Gastrocnemius medialis (tissue), 4 donors: ENCODE measurements at places on chromosomes 6 and 20. TPM values are rescaled to one million over a fixed set of nuclear protein-coding genes. Genes with fewer than 3 reads are reported as not detected.

The BTBD9 gene
- 5.5 TPM for total RNA-seq

The PNRC1 gene
- 363 TPM for total RNA-seq

The FLOT1 gene
- 113 TPM for total RNA-seq

The TBC1D20 gene
- 34.4 TPM for total RNA-seq

The USP49 gene
- 1.1 TPM for total RNA-seq

DNA sequence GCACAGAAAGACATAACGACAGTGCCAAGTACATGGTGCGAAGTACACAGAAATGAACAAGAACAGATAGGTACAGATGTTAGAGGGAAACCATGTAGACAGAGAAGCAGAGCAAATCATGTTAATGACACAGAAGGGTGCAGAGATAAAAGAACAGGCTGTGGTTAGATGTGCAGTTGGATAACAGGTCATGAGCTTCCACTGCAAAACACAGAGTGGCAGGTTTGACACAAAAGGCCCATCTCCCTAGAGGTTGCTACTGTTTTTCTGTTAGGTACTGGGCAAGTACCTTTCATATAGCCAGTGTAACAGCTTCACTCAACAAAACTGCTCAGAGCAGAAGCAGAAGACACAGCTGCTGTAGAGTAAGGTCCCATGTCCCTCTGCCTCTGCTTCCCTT, 84.6 kb downstream of the AK9 start:
- H3K27me3 ChIP-seq = no peaks in the 10 kb centered on the region
- no peak overlapping the region for H3K27ac ChIP-seq
- peaks cover 1% of the 10 kb centered on the region for H3K36me3 ChIP-seq
- no peaks in the 10 kb centered on the region for H3K4me1 ChIP-seq
- H3K4me3 ChIP-seq = no peak overlapping the region

DNA sequence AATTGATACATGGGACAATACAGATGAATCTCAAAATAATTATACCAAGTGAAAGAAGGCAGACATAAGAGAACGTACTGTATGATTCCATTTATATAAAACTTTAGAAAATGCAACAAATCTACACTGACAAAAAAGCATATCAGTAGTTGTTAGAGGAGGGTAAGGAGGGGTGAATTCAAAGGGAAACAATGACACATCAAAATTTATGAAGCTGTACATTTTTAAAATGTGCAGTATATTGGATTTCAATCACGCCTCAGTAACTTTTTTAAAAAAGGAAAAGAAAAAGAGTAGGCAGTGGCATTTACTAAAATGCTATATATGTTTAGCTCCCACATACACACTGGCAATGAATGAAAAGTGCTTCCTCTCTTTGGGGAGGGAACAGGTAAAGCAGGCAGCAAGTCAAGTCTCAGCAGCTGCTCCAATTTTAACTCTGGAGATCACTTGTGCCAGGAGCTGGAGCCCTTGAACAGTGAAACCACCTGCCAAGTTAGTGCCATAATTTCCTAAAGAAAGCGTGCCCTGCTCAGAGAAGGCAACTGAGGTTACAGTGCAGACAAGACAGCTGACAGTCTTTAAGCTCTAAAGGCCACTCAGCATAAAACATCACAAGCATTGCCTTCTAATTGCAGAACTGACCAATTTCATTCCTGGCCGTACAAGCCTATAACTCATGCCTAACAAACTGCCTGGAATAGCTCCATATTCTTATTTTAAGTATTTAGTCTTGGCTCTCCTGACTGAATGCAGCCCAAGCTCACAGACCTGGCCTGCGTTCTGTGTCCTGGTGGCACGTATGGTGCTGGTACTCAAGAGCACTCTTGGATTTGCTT, 10.9 kb downstream of the FKBP1A start:
- no peak overlapping the region for H3K4me3 ChIP-seq
- no peaks in the 10 kb centered on the region for H3K27me3 ChIP-seq
- H3K36me3 ChIP-seq = no peaks in the 10 kb centered on the region
- H3K4me1 ChIP-seq = peaks cover 68% of the 10 kb centered on the region
- peak overlapping the region; percentile 64 for H3K27ac ChIP-seq

DNA sequence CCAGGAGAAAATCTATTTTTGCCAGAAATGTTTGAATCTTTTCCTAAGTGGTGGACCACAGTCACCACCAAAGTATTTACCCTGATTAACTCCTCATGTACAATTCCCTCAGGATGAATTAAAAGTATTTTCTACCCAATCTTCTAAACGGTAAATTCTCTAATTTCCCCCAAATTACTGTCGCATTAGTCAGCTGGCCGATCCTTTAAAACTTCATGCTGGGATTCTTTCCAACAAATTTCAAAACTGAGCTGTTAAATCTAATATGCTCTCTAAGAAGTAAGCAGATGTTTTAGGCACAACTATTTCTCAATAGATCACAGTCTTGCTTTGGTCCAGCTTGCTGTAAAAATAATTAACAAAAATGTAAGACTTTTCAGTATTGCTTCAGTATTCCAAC, 447.2 kb downstream of the FRK start:
- H3K36me3 ChIP-seq = no peaks in the 10 kb centered on the region
- no peak overlapping the region for H3K27ac ChIP-seq
- no peaks in the 10 kb centered on the region for H3K4me1 ChIP-seq
- DNase-seq = no peak
- H3K4me3 ChIP-seq = no peak overlapping the region

DNA sequence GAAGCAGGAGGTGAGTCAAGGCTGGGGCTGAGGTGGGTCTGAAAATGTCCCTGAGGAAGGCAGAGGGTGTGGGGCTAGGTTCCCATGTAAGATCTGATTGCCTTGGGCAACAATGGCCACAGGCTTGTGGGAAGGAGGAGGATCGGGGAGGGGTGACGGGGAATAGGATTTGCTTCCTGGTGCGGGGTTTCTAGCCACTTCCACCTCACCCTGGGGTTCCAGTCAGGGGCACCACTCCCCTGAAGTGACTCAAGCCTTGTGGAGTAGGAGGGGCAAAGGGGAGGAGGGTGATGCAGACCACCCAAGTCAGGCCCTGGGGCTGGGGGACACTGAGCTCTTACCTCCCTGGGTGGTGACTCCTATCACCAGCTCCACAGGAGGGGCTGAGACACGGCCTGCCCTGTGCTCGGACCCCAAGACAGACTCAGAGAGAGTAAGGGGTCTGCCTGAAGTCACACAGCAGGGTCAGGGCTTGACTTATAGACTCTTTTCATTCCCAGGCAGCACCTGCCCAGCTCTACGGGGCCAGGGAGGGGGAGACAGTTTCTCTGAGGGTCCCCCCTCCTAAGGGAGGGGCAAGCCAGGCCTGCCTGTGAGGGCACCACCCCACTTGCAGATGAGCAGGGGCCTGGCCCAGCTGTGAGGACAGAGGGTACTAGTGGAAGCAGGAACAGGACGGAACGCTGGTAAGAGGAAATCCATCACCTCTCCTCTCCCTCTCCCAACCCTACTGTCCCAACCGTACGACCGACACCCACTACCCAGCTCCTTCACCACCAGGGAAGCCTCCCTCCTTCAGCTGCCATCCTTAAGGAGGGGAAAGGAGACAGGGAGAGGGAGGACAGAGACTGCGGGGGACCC, 12.4 kb upstream of the SPDEF start:
- H3K36me3 ChIP-seq = no peaks in the 10 kb centered on the region
- H3K27ac ChIP-seq = no peak overlapping the region
- H3K4me3 ChIP-seq = no peak overlapping the region
- peaks cover 29% of the 10 kb centered on the region for H3K27me3 ChIP-seq
- H3K4me1 ChIP-seq = no peaks in the 10 kb centered on the region

DNA sequence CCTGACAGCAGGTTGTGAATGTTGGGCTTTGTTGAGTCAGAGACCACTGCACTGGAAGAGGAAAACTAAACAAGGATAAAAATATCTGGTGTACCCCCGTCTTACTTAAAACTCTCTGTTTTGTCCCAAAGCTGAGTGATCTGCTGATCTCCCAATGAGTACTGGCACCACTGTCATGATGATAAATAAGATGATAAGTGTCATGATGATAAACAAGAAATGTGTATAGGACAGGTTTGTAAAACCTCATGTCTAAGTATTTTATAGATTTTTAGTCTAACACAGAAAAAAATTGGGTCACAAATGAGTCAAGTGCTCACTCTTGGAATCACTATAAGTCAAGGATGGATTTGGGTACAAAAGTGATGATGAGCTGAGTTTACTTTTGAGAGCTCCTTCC, 8.5 kb upstream of the SIM1 start:
- H3K27me3 ChIP-seq = peaks cover 16% of the 10 kb centered on the region
- no peak overlapping the region for H3K27ac ChIP-seq
- no peaks in the 10 kb centered on the region for H3K36me3 ChIP-seq
- no peaks in the 10 kb centered on the region for H3K4me1 ChIP-seq
- DNase-seq = no peak

GRCh38 chr20:43984587-43984986, 69.9 kb downstream of the TOX2 start:
- no peaks in the 10 kb centered on the region for H3K36me3 ChIP-seq
- H3K27me3 ChIP-seq = no peaks in the 10 kb centered on the region
- H3K27ac ChIP-seq = no peak overlapping the region
- no peak for DNase-seq

DNA sequence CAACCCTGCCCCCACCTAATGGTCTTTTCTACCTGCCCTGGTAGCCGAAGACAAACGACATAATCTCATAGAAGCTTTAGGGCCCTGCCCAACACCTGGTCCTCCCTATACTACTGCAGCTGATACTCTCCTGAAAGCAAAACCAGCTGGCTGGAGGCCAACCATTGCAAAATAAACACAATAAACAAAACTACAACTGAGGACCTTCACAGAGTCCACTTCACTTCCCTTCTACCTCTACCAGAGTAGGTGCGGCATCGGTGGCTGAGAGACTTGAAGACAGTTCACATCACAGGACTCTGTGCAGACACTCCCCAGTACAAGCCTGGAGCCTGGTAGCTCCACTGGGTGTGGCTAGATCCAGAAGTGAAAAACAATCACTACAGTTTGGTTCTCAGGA, 476.2 kb downstream of the MMUT start:
- H3K4me1 ChIP-seq = no peaks in the 10 kb centered on the region
- no peak for DNase-seq
- H3K36me3 ChIP-seq = no peaks in the 10 kb centered on the region
- H3K27ac ChIP-seq = no peak overlapping the region
- H3K27me3 ChIP-seq = no peaks in the 10 kb centered on the region
- H3K4me3 ChIP-seq = no peak overlapping the region

DNA sequence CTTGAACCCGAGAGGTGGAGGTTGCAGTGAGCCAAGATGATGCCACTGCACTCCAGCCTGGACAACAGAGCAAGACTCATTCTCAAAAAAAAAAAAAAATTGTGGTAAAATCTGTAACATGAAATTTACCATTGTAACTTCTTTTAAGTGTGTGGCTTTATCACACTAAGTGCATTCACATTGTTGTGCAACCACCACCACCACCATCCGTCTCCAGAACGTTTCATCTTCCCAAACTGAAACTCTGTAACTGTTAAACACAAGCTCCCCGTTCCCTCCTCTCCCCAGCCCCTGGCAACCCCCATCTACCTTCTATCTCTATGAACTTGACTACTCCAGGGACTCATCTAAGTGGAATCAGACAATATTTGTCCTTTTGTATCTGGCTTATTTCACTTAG, 29.7 kb downstream of the PDRG1 start:
- peaks cover 6% of the 10 kb centered on the region for H3K27me3 ChIP-seq
- H3K36me3 ChIP-seq = no peaks in the 10 kb centered on the region
- no peak overlapping the region for H3K4me3 ChIP-seq
- no peak overlapping the region for H3K27ac ChIP-seq

- no peak overlapping the region for H3K27ac ChIP-seq
- no peaks in the 10 kb centered on the region for H3K36me3 ChIP-seq
- no peak for DNase-seq
- H3K27me3 ChIP-seq = no peaks in the 10 kb centered on the region
- no peak overlapping the region for H3K4me3 ChIP-seq
These were observed 129.0 kb upstream of the BMP5 start for GRCh38 chr6:56004426-56004825.
